ENCODE measurements at places on chromosomes 5 and 9.

DNA sequence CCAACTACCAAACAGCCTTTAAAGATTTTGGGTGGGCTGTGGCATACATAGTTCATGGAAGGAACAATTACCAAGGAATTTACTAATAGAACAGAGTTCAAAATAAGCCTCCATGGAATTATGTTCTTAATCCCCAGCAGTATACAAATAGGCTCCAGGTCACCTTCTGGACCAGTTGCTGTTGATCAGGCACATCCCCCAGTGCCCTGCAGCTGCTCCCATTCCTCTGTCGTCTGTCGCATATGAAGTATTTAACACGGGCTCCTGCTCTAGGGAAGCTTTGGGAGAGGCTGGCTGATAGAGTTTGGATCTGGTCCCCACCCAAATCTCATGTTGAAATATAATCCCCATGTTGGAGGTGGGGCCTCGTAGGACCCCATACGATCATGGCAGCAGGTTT is 17.8 kb downstream of the SHC3 start:
- no peak for DNase-seq

DNA sequence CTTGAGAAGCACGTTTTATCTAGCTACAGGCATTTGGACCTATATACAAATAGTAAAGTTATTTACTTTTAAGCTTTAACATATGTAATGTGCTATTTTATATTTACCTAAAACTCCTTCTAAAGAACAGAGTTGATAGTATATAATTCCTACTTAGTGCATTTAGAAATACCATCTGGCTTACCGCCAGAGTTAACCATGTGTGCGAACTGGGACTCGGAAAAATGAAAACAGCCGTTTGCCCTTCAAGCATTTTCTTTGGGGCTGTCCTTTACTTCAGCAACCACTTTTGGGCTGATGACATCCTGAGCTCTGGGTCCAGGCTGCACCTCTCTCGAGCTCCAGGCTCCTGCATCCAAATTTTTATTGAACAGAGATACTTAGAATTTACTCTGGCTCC is 21.9 kb upstream of the DHFR start:
- no peak for DNase-seq

GRCh38 chr5:149345892-149346222 is 558 bp downstream of the GRPEL2 start:
- no peak for DNase-seq

- DNase-seq = no peak
Observed at GRCh38 chr9:21558079-21558478, 76.0 kb upstream of the IFNE start.

DNA sequence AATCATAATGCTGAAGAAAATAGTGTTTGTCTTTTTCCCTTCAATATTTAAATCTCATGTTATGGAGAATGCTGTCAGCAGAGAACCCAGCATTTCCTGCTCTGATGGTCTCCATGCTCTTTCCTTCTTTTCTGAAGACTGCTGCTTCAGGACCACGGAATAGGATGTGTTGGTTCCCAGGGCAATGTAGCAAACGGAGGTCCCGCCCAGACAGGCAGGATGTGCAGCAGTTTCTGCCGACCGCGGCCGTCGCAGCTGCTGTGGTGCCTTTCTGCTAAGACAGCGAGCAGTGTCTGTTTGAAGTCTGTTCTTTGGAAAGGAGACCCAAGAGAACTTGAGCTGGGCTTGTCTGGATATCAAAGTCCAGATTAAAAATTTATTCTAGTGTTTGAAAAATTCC is 654.3 kb downstream of the CCDC171 start:
- DNase-seq = no peak

GRCh38 chr9:79014929-79015699 is 556.7 kb upstream of the TLE4 start:
- no peak for DNase-seq

DNA sequence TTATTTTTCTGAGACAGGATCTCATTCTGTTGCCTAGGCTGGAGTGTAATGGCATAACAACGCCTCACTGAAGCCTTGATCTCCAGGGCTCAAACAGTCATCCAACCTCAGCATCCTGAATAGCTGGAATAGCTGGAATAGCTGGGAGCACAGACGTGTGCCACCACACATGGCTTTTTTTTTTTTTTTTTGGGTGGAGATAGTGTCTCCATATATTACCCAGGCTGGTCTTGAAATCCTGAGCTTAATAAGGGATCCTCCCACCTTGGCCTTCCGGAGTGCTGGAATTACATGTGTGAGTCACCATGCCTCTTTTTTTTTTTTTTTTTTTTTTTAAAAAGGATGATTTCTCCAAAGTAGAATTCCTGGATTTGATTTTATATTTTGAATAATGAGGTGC is 60.7 kb downstream of the NSD1 start:
- no peak for DNase-seq

GRCh38 chr9:12614488-12614887 is 78.7 kb upstream of the TYRP1 start:
- DNase-seq = no peak

DNA sequence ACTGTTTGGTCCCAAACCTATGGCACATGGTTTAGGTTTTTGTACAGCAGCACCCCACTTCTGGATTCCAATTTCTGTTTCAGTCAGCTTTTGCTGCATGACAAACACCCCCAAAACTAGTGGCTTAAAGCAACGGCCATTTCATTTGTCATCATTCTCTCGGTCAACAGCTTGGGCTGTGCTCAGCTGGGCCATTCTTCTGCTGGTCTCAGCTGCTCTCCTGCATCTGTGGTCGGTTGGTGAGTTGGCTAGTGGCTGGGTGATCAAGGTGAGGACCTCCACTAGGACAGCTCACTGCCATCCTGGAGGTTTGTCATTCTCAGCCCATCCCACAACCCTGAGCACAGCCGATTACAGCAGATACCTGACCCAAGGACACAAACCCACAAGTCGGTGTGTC is 24.8 kb upstream of the PPP1R26 start:
- DNase-seq = no peak

GRCh38 chr5:4983701-4984100 is 156.4 kb upstream of the ADAMTS16 start:
- no peak for DNase-seq

DNA sequence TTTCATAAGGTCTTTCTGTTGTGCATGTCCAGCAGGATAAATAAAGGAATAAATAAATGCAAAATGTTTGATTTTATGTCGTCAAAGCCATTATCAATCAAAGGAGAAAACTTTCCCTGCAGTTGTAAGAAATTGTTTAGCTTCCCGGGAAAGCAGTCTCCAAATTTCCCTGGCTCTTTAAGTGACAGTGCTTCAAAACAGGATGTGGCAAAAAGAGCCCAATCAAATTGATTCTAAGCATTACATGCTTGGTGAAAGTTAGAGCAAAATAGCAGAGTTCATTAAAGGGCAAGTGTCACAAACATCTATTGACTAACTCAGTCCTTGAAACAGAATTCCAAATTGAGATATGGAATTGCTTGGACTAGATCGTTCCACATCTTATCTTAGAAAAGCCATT is 704.1 kb downstream of the PRELID2 start:
- no peak for DNase-seq

DNA sequence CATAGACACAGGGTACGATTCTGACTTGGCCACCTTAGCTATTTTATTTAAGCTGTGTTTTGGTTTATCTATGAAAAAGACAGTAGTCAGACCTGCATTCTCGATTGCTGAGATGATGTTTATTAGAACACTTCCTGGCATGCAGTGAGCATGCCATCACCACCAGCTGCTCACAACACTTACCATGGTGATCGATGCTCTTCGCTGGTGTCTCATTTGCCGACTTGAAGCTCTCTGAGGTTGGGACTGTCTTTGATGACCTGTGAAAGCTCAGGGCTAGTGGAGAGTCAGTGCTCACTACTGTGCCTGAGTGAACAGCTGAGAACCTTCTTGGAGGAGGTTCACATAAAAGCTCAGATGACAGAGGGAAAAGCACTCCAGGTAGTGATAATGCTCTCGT is 4.4 kb upstream of the C9orf153 start:
- no peak for DNase-seq

DNA sequence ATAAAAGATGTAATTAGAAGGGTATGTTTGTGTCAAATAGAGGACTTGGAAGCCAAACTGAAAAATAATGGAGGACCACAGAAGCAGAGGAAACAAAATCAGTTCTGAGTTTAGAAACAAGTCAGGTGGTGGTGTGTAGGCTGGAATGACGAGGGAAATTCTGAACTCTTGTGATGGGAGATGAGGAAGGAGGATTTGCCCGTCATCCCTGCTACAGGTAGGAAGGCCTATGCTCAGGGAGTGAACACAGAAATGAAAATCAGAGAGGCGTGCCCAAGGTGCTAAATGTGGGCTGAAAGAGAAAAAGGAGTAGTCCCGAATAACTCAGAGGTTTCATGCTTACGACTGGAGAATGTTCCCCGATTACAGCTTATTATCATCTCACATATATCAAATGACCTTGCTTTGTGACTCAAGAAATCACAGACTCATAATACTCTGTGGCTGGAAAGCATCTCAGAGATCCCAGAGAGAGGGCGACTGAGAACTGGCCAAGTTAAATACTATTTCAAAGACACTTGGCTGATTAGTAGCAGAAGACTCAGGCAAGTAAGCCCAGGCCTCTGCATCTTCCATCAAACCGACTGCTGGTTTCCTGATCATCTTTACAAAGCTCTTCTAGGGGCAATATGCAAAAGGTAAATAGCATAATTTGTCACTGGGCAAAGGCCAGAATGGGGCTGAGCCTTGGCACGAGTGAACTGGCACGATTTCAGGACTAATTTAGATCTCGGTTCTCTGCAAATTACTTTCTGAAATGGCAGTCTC is 126.0 kb downstream of the SUSD1 start:
- no peak for DNase-seq

- DNase-seq = no peak
Observed at GRCh38 chr9:79149585-79149984, 422.2 kb upstream of the TLE4 start.

- DNase-seq = no peak
Observed at GRCh38 chr5:4990462-4990861, 149.7 kb upstream of the ADAMTS16 start.

DNA sequence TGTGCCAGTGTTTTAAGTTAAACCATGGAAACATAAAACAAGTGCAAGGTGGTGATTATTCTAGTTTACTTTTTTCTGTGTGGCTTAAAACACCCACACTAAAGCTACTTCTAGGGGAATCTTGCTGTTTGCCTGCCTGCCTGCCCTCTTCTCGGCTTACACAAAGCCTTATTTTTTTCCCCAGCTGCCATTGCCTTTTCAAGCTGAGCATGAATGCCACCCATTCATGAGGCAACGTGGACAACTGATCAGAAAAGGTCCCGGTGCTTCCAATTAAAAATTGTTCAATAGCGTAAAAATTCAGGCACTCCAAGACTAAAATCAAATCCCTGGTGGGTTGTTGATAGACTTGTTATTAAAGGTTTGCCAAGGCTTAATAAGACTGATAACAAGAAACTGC is 401.4 kb downstream of the TMEM161B start:
- no peak for DNase-seq

Measured in HuH-7 (cell line).